Effector CD4-positive, alpha-beta T cell (primary cell): ENCODE measurements at places on chromosomes 7 and 10.

DNA sequence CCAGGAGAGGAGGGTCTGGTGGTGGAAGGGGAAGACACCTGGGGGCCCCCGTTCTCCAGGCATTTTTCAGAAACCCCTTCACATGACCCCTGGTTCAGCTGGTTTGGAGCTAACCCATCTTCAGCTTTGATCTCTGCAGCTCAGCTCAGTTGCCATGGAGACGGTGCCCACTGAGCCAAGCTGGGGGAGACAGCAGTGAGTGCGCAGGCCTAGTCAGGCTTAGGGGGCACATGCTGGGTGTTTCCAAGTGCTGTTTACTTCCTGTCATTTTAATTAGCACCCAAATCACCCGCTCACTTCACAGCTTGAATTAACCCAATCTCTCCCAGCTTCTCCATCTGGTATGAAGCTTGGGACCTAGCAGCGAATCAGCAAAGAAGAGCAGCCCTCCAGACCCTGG lies 9.0 kb downstream of the SPOCK2 start:
- peak; percentile 73 for DNase-seq

DNA sequence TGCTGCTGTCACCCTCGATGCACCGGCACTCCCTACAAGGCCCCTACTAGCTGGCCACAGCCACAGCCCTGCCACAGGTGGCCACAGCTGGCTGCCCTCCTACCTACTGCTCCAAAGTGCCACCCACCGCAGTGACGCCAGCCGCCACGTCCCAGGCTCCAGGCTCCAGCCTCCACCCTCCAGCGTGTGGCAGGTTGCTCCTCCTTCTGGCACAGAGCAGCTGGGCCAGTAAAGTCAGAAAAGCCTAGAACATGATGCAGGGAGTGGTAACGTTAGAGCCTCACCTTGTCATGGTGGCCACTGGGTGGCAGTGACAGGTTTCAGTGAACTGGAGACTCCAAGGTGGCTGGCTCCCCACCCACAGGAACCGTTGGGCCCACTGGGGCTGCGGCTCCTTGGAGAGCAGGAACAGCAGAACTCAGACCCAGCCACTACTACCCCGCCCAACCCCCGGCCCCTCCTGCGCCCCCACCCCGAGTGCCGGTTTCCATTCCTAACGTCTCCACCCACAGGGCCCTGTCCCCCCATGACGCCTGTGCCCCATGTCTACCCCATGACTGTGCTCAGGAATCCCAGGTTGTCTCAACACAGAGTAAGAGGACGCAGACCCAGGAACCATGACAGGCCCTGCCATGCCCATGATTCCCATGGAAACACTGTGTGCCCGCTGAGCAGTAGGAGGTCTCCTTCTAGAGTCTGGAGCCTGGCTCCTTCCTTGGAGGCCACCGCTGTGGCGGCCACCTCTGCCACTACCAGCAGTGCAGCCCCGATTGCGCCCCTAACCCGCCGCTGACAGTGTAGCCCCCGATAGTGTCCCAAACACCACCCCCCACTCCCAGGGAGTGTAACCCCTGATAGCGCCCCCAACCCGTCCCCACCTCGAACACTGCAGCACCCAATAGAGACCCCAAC lies 52.3 kb upstream of the ZNF33B start:
- DNase-seq: no peak

- DNase-seq: no peak
Observed at GRCh38 chr7:20201380-20201779, 15.8 kb downstream of the MACC1 start.

DNA sequence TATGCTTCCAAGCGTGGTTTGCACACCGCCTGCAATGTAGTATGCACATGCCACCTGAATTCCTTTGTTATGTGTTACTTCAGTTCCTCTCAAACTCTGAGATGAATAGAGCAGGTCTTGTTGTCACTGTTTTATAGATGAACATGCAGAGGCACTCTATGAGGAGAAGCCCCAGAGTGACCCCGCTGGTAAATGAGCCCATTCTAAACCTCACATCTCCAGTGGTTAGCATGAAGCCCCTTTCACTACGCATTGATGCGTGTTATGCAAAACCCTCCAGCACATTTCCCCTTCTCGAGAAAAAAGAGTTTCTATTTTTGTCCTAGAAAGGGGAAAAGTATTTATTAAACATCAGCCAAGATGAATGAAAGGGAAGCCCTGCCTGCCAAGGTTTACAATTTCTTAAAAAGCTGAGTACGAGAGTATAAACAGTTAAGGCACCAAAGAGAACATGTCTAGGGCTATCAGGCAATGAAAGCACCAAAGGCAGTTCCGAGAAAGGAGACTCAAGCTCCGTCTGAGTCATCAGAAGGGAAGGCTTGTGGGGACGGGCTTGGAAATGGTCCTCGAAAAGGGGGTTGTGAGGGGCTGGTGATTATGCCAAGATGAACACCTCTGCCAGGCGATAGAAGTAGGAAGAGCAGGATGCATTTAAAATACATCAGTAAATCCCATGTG lies 58.7 kb upstream of the PFKP start:
- no peak for DNase-seq

DNA sequence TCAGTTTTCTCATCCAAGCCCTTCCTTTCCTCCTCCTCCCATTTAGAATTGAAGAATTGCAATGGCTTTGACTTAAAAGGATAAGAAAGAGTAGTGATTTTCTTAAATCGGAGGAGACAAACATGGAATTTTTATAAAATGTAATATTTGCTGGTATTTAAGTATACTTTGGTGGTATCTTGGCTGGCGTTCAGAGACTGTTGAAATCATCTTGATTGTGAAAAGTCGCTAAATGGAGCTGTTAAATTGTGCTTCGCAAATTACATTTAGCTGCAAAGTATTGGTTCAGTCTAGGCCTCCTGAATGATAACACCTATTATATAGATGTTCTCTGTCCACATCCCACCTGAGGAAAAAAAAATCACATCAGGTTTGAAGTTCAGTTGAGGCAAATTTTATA lies 81.8 kb downstream of the ARID5B start:
- DNase-seq: no peak

DNA sequence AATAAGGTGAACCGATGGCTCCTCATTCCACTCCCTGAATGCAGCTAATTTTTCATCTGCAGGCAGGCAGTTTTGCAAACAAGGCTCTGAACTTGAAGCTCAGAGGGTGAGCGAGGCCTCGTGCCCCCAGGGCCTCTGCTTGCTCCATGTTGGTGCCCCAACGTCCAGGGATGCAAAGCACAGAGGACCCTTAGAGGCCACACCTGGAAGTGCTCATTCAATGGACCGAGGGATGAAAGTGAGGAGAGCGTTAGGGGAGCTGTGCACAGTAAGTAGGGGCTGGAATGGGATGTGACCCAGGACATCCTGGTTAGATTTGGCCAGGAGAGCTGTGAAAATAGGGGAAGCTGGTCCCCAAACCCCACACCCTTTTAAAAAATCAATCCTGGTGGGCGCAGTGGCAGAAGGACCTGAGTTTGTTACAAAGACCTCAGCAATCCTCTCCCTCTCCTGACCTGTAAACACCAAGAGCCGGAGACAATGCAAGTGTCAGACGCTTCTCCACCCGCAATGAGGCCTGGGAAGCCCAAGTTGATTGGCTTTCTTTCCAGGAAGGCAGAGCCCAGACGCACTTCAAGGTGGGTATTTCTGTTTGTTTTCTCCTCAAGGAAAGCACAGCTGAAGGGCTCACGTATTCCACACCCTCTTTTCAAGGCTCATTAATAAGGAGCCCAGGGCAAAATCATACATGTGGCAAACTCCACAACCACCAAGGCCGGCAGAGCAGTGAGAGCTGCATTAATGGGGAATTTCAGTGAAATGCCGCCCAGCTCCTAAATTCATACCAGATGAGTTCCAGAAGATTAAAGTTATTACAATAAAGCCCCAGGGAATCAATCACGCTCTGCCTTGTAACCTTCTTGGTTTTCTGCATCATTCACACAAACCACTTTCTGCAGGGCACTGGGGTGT lies 14.1 kb upstream of the CXCL12 start:
- DNase-seq: no peak

DNA sequence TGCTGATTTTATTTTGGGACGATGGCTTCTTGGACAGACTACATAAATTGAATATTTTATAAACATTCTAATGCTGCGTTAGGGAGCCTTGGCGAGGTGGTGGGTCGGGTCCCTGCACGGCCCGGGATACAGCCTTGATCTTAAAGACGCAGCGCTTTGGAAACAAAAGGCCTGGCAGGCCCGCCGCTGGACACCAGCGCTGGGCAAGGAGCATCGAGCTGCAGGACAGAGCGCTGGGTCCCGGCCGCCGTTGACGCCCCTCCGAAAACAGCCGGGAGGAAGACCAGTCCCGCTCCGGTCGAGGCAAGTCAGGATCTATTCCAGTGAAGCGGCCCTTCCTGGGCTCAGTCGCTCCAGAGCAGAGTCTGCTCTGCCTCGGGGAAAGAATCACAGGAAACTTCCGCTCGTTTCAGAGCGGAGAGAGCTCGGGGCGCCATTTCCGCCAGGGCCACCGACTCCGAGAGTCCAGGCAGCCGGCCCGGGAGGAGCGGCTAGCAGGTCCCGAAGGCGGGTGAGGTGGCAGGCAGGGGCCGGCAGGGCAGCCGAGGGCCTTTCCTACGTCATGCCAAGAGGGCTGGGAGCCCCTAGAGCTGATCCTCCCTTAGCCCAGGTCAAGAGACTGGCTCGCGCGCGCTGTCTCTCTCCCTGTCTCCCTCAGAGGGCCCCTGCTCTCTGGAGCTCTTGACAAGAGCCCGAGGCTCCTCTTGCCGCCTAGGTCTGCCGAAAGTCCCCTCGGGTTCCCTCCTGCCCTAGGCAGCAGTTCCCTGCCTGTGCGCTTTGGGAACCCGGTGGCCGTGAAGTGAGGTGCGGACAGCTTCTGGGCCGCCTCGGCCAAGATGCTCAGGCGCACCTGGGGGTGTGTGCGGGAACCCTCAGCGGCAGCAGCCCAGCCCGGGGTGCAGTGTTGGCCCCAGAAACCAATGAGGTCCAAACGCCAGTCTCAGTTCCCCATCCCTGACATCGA lies 1.4 kb upstream of the DRGX start:
- DNase-seq: no peak

- no peak for DNase-seq
Observed at GRCh38 chr7:158010961-158011693, 576.5 kb downstream of the PTPRN2 start.

- no peak for DNase-seq
Observed at GRCh38 chr7:134452991-134453473, 5.9 kb downstream of the AKR1B1 start.

GRCh38 chr7:134155206-134155605 lies 28.1 kb downstream of the LRGUK start:
- DNase-seq: no peak

GRCh38 chr10:71868192-71868697 lies 17.2 kb upstream of the PSAP start:
- no peak for DNase-seq

- DNase-seq: no peak
Observed at GRCh38 chr7:104964626-104965236, 49.3 kb upstream of the KMT2E start.

- DNase-seq: no peak
Observed at GRCh38 chr7:1413936-1414639, 45.2 kb downstream of the MICALL2 start.

- DNase-seq: no peak
Observed at GRCh38 chr10:7836571-7836970, 18.3 kb downstream of the TAF3 start.

DNA sequence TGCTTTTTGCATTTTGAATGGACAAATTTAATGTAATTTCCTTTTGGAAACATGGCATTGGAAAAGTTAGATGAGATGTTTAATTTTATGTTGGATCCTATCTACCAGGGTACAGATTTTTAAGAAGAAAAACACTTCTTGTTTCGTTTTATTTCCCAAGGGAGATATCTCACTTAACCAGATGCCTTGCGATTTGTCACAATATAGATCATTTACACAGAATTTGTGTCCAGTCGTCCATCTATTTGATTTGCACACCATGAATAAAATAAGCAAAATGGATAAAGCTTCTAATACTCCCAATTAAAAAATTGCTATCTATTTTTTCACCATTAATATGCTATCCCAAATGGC lies 25.7 kb downstream of the HDAC9 start:
- DNase-seq: no peak

DNA sequence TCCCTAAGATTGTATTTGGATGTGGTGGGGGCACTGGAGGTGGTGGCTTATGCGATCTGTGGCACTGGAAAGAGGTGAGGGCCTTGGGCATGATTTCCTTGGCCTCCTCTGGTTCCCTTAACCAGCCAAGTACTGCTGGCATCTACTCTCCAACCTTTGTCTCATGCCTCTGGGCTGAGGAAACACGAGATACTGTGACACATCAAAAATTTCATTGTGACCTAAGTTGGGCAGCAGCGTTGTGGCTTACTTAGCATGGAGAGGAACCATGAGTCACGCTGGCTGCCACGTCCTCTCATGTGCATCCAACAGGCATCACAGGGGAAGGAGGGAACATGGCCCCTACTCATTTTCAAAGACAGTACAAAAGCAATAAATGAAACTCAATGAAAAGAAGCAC lies 29.7 kb upstream of the GSDME start:
- DNase-seq: no peak

DNA sequence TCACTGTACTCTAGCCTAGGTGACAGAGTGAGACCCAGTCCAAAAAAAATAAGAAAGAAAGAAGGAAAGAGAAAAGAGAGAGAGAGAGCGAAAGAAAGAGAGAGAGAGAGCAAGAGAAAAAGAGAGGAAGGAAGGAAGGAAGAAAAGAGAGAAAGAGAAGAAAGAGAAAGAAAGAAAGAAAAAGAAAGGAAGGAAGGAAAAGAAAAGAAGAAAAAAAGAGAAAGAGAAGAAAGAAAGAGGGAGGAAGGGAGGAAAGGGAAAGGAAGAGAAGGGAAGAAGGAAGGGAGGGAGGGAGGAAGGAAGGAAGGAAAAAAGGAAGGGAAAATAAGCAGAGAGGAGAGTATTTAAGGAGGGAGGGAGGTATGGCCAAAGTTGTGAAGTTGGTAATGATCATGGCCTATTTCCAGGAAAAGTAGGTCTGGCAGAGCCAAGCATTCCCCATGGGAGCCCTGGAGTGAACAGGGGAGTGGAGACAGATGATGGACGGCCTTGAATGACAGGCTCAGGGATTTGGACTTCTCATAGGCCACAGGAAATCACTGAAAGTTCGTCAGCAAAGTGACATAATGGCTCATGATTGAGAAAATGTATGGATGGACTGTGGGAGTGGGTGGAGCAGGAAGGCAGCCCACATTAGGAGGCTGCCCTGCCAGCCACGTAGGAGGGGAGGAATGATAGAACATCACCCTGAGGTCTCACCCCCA lies 44.8 kb upstream of the CUX1 start:
- no peak for DNase-seq

DNA sequence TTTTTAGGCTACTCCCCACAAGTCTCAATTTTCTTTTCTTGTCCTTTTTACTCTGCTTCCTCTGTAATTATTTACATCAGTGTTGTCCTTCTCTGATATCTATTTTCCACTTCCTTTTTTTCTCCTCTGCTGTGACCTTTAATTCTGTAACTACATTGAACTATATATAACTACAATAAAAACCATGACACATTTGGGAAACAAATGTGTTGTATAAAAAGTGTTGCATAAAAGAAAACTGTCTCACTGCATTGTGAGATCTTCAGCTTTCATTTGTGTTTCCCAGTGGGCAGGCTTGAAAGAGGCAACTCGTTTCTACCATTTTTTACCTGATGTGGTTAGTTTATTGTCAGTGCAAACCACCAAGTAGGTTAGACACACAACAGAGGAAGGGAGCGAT lies 483.9 kb upstream of the NRP1 start:
- DNase-seq: no peak
